Activated T-helper 1 cell treated with anti-CD3 and anti-CD28 coated beads, Interleukin-2, amount 50 U/mL, for 16 hours (primary cell): ENCODE measurements at places on chromosomes 7 and 10.
A peak's percentile ranks its signal among the peaks of the same experiment; 100 is the strongest.

- DNase-seq = no peak
Observed at GRCh38 chr7:111671927-111672326, 109.6 kb upstream of the IMMP2L start.

DNA sequence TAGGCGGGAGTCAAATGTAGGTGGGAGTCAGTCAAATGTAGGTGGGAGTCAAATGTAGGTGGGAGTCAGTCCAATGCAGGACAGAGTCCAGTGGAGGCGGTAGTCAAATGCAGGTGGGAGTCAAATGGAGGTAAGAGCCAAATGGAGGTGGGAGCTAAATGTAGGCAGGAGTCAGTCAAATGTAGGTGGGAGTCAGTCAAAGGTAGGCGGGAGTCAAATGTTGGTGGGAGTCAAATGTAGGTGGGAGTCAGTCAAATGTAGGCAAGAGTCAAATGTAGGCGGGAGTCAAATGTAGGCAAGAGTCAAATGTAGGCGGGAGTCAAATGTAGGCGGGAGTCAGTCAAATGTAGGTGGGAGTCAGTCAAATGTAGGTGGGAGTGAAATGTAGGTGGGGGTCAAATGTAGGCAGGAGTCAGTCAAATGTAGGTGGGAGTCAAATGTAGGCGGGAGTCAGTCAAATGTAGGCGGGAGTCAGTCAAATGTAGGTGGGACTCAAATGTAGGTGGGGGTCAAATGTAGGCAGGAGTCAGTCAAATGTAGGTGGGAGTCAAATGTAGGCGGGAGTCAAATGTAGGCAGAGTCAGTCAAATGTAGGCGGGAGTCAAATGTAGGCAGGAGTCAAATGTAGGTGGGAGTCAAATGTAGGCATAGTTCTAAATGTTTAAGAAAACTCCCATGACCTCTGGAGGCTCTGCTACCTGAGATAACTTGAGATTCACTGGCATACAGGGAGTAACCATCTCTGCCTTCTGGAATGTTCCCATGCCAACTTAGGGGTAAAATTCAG is 30.2 kb upstream of the ZFAND2A start:
- no peak for DNase-seq

GRCh38 chr7:71385330-71385729 is 253.4 kb downstream of the GALNT17 start:
- no peak for DNase-seq

DNA sequence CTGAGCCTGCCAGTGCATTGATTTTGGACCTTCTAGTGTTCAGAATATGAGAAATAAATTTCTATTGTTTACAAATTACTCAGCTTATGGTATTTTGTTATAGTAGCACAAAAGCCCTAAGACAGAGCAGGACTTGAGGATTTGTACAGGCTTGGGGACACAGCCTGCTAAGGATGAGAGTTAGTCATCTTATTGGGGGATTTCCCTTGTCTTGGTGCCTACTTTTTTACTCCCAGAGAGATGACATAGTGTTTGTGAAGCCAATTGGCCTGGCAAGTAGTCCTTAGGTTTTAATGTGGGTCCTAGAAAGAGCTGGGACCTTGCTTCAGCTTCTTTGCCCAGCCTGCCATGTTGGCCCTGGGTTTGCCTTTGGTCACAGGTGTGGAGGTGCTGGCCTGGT is 364.0 kb downstream of the REEP3 start:
- DNase-seq = no peak

- no peak for DNase-seq
Observed at GRCh38 chr10:76547352-76547972, 1090.1 kb downstream of the KCNMA1 start.

- no peak for DNase-seq
Observed at GRCh38 chr10:97888641-97889262, 39.1 kb downstream of the GOLGA7B start.

DNA sequence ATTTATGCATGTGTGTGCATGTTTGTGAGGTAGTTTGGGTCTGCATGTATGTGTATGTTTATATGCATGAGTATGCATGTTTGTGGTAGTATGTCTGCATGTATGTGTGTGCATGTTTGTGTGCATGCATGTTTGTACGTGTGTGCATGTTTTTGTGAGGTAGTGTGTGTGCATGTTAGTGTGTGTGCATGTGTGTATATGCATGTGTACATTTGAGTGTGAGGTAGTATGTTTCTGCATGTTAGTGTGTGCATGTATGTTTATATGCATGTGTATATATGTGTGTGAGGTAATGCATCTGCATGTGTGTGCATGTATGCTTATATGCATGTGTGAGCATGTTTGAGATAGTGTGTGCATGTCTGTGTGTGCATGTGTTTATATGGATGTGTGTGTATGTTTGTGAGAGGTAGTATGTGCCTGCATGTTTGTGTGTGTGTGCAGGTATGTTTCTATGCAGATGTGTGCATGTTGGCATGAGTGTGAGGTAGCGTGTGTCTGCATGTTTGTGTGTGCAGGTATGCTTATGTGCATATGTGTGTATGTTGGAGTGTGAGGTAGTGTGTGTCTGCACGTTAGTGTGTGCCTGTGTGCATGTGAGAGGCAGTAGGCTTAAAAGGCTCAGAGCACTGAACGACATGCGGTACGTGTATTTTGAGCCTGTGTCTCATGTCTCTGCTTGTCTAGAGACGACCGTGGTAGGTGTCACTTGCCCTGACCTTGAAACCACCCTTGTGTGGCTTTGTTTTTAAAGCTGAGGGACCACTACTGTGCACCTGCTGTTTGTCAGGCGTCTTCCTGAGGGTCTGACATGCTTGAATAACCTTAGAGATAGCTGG is 43.7 kb downstream of the PFKP start:
- no peak for DNase-seq

GRCh38 chr7:46107610-46108217 is 186.6 kb upstream of the IGFBP3 start:
- DNase-seq = no peak

- no peak for DNase-seq
Observed at GRCh38 chr7:156606135-156606534, 34.4 kb upstream of the RNF32 start.

- DNase-seq = no peak
Observed at GRCh38 chr10:106866244-106866845, 298.2 kb downstream of the SORCS1 start.

GRCh38 chr7:24819916-24820689 is 62.8 kb upstream of the GSDME start:
- peak; percentile 28 for DNase-seq

DNA sequence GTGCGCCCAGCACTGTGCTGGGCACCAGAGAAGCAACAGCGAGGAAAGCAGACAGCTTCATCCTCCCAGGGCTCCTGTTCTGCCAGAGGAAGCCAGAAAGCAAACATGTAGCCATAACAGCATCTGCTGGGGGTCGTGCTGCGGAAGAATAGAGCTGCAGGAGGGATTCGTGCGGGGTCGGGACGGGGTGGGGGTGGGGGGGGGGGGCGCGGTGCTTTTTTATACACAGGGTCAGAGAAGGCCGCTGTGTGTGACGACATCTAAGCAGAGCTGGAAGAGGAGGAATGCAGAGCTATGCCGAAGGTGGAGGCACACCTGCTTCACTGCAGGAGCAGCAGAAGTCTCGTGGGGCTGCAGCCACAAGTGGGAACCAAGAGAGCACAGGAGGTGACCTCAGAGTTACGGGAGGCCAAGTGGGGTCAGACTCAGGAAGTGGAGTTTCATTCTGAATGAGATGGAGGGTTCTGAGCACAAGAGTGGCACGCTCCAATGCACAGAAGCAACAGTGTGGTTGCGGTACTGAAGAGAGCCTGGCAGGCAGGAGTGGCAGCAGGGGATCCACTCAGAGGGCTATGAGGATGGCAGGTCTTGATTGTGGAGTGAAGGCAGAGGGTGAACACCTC is 11.1 kb downstream of the PKD1L1 start:
- no peak for DNase-seq

DNA sequence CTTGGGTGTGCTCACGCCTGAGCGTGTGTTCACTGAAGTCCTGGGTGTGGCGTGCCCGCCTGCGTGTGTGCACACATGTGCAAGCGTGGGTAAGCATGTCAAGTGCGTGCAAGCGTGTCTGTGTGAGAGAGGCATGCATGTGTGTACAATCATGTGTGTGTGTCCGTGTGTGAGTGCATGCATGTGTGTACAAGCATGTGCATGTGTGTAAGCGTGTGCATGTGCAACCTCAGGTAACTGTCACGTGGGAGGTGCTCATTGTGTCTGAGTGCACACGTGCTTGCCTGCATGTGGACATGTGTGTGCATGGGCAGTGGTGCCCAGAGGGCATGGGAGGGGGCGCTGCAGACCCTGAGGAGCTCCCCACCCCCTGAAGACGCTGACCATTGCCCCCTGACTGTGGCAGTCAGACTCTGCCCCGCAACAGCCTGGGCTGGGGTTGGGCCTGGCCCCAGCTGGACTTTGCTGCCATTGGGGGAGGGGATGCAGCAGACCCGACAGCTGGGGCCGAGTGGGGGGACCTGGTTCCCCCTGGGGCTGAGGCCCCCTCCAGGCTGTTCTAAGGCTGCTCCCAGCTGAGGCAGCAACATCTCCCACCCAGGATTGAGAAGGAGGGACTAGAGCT is 88.1 kb downstream of the UNCX start:
- no peak for DNase-seq

GRCh38 chr10:126350216-126350992 is 37.9 kb downstream of the ADAM12 start:
- no peak for DNase-seq

DNA sequence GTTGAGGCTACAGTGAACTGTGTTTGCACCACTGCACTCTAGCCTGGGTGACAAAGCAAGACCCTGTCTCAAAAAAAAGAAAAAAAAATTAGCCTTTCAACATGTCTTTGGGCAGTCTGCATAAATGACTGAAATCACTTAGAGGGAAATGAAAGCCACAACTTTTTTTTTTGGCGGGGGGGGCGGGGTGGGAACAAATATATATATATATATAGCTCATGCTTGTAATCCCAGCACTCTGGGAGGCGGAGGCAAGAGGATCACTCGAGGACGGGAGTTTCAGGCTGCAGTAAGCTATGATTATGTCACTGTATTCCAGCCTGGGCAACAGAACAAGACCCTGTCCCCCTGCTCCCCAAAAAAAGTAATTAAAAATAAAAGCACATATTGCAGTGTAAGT is 23.4 kb upstream of the MICU1 start:
- DNase-seq = no peak

DNA sequence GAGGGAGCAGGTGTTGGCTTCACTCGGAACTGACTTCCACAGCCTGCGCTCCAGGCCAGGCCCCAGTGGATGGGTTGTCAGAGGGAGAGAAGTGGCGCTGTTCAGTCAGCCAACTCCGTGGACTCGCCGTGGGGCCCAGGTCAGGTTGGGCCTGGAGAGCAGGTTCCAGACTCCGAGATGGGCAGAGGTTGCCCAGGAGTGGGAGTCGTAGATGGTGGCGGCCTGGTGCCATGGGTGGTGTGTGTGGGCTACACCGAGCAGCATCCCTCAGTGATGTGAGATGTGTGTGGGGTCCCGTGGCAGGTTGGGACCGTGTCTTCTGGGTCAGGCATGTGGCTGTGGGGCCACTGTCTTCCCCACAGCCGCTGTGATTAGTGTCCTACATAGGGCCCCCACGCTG is 10.4 kb downstream of the ZNF316 start:
- no peak for DNase-seq

GRCh38 chr10:126585249-126586017 is 85.1 kb downstream of the C10orf90 start:
- DNase-seq = no peak

DNA sequence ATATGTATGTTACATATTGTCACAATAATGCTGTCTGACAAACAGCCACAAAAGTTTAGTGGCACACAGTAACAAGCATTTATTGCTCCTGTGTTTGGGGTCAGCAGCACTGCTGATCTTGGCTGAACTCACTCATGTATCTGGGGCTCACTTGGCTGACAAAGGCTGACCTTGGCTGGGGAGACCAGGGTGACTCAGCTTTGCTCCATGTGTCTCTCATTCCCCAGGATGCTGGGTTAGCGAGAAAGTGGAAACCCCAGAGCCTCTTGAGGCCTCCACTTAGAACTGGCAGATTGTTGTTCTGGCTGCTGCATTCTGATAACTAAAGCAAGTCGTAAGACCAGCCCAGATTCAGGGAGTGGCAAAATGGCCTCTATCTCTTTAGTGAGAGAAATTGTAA is 217.3 kb upstream of the HABP2 start:
- no peak for DNase-seq

DNA sequence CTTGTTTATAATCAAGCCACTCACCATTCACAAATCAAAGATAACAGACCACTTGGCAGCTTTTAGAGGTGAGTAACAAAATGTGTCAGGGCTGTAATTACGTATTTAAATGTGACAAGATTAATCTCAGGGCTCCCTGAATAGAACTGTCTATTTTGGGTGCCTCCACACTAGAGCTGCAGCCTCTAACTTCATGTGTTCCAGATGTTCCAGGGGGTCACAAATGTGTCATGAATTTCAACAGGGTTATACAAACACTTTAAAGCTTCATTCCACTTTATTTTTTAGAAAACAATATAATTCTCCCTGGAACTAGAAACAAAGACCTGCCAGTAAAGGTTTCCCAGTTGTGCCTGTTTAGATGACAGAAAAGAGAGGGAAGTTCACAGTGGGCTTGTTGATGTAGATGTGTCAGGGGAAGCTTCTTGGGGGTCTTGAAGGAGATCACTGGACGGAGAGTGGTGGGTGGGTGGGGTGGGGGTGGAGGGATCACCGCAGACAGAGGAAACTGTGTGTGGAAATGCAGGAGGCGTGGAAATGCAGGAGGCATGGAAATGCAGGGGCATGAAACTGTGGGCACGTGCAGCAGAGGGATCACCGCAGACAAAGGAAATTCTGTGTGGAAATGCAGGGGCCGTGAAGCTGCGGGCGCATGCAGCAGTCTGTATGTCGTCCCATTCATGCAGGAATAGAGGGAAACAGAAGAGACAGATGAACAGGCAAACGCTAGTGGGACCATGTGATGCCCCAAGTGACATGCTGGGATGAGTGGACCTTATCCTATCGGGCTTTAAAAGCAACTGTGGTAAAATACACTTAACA is 42.0 kb upstream of the TRIL start:
- DNase-seq = no peak

DNA sequence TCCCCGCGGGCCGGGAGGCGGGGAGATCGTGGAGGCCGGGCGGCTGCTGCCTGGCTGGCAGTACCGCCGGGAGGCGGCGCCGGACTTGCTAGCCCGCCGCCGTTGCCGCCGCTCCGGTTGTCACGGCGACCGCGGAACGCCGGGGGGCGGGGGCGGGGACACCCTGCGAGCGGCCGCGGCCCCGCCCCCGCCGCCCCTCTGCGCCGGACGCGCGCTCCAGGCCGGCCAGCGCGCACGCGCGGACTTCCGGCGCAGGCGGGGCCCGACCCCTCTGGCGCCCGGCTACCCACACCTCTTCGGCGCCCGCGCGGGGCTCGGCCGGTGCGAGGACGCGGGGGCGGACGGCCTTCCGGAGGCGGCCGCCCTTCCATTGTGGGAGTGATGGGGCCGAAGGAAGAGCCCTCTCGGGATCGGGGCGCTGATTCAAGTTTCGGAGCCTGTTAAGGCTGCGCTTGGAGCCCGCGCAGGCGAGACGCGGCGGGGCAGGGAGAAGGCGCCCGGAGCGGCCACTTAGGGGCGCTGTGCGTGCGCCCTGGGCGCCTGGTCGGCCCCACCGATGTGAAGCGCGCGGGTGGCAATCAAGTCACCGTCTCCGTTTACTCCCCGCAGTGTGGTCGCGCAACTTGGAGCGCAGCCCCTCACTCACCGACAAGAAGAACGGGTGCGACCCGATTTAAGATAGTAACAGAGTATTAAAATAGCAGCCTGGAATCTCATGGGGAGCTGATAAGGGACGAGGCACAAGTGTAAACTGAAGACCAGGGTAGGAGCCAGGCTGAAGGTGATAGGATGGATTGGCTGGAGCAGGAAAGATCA is 449 bp upstream of the DPY19L1 start:
- peak; percentile 73 for DNase-seq

- no peak for DNase-seq
Observed at GRCh38 chr10:76558586-76558985, 1079.0 kb downstream of the KCNMA1 start.

GRCh38 chr7:45163692-45164052 is 6.1 kb downstream of the RAMP3 start:
- DNase-seq = no peak
